ENCODE measurements at places on chromosomes 12 and 14.
A peak's percentile ranks its signal among the peaks of the same experiment; 100 is the strongest.

- no peak for DNase-seq
These were observed 40.1 kb upstream of the EPS8 start for GRCh38 chr12:15829255-15829654.

GRCh38 chr12:22729957-22730443 lies 105.0 kb downstream of the ETNK1 start:
- DNase-seq = peak; percentile 91

DNA sequence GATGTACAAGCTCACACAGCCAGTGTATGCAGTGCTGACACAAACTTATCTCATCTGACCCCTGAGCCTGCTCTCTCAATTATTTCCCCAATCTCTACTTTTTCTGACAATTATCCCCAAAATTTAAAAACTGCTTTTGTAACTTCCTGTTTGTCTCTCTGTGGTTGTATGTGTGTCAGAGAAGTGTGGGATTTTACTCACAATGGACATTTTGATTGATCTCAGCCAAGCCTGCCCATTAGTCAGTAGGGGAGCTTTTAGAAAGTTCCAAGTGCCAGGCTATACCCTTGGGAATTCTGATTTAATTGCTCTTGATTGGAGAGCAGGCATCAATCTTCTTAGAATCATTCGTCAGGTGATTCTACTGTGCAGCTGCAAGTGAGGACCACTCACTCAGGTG lies 64.9 kb upstream of the LMNTD1 start:
- peak; percentile 47 for DNase-seq

DNA sequence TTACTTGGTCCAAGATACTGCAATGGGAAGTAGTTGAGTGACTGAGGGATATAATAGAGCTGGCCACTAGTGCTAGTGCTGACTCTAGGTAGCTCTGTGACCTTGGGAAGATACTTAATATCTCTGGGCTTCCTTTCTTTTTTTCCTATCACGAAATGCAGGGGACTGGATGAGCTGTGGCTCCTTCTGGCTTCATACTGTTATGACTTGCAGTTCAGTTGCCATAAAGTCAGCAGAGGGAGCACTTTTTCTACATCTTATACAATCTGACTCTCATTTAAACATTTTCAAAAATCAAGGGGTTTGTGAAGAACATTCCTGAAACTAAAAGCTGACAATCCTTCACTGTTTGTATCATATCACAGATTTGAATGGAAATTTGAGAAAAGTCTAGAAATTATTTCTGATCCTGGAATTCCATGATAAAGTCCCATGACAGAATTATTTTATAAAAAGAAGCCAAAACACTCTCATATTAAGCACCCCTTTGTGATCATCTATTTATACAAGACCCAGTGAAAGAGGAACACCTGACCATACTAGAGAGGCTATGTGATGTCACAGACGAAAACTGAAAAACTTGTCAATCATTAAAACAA lies 5.3 kb downstream of the BHLHE41 start:
- peak; percentile 64 for DNase-seq

GRCh38 chr14:71400871-71401321 lies 493.6 kb downstream of the PCNX1 start:
- DNase-seq = peak; percentile 57

DNA sequence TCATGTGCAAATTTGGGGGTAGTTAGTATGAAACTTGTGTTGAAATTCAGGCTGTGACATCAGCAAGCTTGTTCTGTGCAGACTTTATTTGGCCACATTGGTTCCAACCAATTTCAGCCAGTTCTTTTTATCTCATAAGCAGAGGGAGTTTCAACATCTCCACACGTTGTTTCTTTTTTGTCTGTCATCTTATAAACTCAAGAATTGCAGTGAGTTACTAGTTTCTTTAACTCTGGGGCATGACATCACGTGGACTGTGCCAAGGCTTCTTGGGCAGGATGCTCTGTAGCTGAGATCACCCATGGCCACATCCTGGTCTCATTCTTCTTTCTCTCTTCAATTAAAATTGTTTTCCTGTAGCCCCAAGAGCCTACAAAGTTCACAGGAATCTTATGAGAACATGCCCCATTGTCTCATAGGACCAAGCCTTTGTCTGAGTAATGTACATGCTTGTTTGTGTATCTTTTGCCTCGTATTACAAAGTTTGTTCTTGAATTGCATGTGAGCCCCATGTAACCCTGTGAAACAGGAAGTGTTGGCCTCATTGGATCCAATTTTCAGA lies 982.0 kb upstream of the TMEM132C start:
- DNase-seq = peak; percentile 60

DNA sequence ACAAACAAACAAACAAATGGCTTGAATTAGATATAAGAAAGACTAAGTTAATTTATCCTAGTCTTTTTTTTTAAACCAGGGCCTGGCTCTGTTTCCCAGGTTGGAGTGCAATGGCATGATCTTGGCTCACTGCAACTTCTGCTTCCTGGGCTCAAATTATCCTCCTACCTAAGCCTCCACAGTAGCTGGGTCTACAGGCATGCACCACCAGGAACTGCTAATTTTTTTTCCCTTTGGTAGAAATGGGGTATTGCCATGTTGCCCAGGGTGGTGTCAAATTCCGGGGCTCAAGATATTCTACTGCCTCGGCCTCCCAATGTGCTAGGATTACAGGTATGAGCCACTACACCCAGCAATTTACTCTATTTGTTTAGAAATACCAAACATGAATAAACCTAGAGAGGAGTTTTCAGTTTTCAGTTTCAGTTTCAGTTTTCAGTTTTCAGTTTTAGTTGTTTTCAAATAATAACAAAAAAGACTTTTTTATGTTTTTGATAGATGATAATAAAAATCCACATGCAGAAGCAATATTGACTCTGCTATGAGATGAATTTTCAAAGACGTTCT lies 817.0 kb downstream of the FLRT2 start:
- peak; percentile 1 for DNase-seq

- no peak for DNase-seq
These were observed 106.6 kb upstream of the AMN1 start for GRCh38 chr12:31835276-31835882.

DNA sequence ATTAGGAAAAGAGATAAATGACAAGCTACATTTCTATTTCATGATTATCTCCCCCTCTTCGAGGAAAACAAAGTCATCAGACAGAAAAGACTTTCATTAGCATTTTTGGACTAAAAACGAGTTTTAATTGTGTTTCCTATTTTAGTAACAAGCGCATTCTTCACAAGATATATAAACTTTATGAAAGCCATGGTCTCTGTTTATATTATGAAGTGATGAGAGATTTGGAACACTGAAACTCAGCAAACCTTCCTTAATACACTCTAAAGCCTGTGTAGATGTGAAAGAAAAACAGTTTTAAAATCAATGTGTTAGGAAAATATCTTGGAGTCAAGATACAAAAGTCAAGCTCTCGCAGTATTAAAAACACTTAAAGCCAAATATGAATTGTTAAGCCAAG lies 539.1 kb downstream of the LRFN5 start:
- DNase-seq = no peak

DNA sequence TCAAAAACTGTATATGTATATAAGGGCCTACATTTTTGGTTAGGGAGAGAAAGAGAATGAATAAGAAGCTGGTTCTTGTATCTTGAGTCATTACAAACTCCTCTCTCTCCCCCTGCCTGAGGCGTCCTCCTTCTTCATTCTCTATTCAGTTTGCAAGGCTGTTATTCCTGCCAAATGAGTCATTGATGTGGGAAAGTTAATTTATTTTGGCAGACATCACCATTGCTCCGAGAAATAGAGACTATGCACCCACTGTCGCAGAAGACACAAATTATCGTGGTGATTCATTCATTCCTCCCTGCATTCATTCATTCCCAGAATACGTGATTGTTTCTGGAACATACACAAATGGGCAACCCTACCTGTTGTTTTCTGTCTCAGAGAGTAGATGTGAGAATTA lies 112.5 kb upstream of the MED13L start:
- DNase-seq = no peak

DNA sequence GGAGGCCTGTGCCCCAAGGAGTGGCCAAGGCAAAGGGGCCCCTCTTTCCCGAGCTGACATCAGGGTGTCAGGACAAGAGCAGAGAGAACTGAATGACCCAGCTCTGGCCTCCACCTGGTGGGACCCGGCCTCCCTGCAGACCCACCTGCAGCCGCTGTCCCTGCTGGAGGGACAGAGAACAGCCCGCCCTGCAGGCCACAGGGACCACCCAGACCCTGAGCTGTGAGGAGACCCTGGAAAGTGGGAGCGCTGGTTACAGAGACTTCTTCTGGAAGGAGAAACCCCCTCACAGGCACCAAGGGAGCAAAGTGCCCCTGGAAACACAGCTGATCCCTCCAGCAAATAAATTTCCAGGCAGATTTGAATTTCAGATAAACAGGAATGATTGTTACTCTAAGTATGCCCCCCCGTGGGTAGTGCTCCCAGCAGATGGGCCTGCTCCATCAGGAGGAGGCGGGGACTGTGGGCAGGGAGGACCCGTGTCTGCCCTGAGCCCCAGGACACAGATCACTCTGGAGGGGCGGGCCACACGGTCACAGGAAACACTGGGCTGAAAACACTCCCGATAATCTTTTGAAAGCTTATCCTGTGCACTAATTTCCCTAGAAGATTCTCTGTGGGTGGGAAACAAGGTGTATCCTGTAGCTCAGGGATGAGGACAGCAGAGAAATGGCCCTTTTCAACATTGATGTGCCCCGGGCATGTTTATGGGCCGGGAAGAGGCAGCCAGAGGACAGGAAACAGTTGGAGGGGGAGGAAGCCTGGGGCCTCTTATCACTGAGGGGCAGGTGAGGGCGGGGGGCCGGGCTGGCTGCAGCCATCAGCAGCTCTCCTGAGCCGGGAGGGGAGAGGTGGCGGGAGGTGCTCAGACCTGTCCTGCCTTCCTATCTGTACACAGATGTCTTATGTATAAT lies 276.0 kb downstream of the ADGRD1 start:
- DNase-seq = no peak

- DNase-seq = no peak
These were observed 74.1 kb downstream of the PLXNC1 start for GRCh38 chr12:94222351-94223084.

GRCh38 chr14:54809767-54810166 lies 92.9 kb downstream of the GCH1 start:
- no peak for DNase-seq

DNA sequence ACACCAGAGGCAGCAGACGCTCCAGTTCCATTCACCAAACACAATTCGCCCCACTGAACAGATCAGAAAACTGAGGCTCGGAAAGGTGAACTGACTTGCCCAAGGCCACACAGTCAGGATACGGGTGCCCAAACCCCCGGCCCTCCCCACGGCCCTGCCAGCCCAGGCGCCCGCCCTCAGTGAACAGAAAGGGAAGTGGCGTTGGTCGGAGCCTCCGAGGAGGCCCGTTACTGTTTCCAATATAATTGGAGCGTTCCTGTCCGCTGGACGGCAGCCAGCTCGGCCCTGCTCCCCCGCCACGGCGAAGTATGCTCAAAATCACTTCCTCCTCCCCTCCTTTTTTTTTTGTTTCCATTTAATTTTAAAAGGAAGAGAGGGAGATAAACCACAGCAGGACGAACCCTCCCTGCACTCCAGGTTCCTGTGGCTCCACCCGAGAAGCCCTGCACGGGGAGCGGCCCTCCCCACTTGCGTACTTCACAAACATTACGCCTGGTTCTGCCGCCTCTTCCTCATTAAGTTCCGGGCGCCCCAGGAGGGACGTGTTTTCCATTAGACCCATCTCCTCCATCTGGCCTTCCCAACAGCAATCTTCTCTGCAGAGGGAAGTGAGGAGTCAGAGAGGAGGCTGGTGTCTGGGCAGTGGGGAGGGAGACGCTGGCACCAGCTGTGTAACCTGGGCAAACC lies 61.1 kb downstream of the NCOR2 start:
- peak; percentile 66 for DNase-seq

GRCh38 chr12:125145196-125145595 lies 80.0 kb downstream of the AACS start:
- DNase-seq = no peak

GRCh38 chr14:22333422-22334274 lies 255.4 kb downstream of the DAD1 start:
- peak; percentile 66 for DNase-seq

- no peak for DNase-seq
These were observed 448.1 kb downstream of the NPAS3 start for GRCh38 chr14:33386781-33387180.

DNA sequence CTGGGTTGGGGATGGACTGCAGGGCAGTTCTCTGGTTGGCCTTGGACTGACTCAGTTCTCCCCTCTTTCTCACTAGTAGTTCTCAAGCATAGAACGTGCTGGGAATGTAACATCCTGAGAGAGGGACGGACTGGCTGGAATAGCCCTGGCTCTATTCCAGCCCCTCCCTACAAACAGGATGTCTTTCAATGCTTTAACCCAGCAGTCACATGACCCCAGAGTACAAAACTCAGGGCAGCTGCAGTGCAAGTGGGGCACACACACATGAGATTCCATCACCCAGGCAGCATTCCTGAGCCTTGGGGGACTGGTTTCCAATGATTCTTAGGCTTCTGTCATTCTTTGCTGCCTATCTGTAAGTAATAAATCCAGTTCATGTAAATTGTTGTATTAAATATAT lies 1.6 kb upstream of the ACOT6 start:
- DNase-seq = no peak
